ENCODE measurements at places on chromosomes 16 and 17. TPM values are rescaled to one million over a fixed set of nuclear protein-coding genes. Genes with fewer than 3 reads are reported as not detected.

SNX11 gene
- 22.1 TPM for polyA plus RNA-seq

NPIPA5 gene
- 49.4 TPM for polyA plus RNA-seq

DNA sequence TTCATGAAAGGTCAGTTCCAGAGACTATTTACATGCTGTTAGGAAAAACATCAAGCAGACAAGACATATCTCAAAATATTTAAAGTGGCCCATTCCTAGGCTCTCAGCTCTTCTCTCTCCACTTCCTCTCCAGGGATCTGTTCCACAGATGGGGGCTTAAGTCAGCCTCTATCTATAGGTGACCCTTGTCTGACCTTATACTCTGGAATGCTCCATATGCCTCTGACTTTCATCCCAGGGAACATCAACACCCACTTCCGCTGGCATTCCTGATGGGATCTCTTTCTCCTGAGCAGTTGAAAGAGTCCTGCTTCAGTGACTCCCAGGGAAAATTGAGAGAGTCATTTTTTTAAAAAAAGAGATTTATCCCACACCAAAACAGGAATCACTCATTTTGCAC is 11.5 kb upstream of the WIPI1 start:
- DNase-seq = no peak

DNA sequence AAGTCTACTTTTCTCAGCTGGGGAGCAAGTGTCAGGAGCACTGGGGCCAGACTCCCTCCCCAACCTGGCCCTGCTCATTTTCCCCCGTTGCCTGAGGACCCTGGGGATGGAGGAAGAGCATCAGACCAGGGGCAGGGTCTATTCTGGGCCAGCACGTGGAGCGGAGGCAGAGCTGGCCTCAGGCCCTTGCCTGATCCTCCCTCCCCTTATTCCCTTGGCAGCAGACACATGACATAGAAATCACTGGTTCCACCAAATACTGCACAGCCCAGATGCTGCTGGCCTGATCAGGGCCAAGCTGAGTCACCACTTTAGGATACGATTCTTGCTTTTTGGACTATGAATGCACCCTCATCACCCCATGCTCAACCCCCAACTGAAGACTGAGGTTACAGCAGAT is 15.8 kb upstream of the AGRP start:
- no peak for DNase-seq

CHST4 gene
- polyA plus RNA-seq = 0.55 TPM
